ENCODE measurements at places on chromosomes 1 and 21.

- no peak for DNase-seq
Observed at GRCh38 chr1:26700711-26701110, 4.9 kb downstream of the ARID1A start.

DNA sequence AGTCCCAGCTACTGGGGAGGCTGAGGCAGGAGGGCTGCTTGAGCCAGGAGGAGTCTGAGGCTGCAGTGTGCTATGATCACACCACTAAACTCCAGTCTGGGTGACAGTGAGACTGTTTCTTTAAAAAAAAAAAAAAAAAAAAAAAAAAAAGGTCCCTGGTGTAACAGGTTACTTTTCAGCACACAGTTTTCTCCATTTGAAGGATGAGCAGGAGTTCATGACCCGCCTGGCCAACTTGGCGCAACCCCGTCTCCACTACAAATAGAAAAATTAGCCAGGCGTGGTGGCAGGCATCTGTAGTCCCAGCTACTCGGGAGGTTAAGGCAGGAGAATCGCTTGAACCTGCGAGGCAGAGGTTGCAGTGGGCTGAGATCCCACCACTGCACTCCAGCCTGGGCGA is 12.4 kb downstream of the HNRNPR start:
- no peak for DNase-seq

DNA sequence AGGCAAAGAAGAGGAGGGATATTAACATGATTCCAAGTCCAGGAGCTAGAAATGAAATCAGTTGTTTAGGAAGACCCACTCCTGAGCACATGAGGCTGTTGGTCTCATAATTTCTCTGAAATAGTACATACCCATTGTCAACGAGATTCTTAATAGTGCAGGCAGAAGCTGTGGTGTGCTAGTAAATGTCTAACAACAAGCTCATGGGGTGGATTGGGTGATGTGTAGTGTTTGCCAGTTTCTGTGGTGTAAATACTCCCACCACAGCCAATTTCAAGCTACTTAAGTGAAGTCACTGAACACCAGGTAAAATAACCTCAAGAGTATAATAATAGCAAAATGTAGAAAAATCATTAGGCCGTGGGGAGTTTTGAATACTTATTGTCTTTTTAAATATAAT is 42.0 kb downstream of the SYF2 start:
- no peak for DNase-seq

- DNase-seq: no peak
Observed at GRCh38 chr1:202967684-202968281, 726 bp upstream of the CYB5R1 start.

DNA sequence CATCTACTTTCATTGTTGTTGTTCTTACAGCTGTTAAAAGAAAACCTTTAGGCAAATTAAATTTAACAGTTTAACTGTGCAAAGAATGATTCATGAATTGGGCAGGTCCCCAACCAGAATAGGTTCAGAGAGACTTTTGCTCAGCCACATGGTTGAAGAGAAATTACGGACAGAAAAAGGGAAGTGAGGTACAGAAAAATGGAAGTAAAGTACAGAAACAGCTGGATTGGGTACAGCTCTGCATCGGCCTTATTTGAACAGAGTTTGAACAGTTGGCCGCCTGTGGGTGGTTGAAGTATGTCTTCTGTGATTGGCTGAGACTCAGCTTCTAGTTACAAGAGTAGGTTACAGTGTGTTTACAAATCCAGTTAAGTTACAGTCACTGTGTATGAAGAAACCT is 210.1 kb downstream of the FGGY start:
- DNase-seq: no peak

DNA sequence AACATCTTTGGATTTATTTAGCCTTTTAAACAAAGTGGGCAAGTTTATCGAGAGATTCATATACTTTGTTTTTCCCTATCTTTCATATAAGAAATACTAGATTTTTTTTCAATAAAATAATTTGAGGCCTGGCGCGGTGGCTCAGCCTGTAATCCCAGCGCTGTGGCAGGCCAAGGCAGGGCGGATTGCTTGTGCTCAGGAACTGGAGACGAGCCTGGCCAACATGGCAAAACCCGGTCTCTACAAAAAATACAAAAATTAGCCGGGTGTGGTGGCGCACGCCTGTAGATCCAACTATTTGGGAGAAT is 1.6 kb upstream of the CDC14A start:
- no peak for DNase-seq

- no peak for DNase-seq
Observed at GRCh38 chr1:94332952-94333351, 85.2 kb upstream of the ABCD3 start.

- no peak for DNase-seq
Observed at GRCh38 chr1:119626011-119626545, 22.0 kb downstream of the ZNF697 start.

- DNase-seq: no peak
Observed at GRCh38 chr21:45899317-45900033, 82.1 kb upstream of the COL6A1 start.

DNA sequence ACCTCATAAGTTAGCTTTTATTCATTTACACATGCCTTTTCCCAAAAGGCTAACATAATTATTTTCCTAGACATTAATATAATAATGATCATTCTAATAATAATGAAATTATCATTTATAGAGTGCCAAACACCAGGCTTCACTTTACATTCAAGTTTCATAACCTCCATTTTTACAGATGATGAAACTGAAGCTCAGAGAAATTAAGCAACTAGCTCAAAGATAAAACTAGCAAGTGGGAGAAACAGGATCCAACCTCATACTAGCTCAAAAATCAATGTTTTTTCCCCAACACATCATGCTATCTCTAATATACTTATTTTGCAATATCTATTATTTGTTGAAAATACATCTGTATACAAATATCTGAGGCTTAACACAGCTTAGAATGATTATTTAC is 14.0 kb downstream of the LPGAT1 start:
- no peak for DNase-seq

Data from stimulated activated CD4-positive, alpha-beta T cell treated with anti-CD3 and anti-CD28 coated beads, Interleukin-4, amount 100 ng/mL, for 48 hours (primary cell).